ENCODE measurements at places on chromosomes 11 and 22.

DNA sequence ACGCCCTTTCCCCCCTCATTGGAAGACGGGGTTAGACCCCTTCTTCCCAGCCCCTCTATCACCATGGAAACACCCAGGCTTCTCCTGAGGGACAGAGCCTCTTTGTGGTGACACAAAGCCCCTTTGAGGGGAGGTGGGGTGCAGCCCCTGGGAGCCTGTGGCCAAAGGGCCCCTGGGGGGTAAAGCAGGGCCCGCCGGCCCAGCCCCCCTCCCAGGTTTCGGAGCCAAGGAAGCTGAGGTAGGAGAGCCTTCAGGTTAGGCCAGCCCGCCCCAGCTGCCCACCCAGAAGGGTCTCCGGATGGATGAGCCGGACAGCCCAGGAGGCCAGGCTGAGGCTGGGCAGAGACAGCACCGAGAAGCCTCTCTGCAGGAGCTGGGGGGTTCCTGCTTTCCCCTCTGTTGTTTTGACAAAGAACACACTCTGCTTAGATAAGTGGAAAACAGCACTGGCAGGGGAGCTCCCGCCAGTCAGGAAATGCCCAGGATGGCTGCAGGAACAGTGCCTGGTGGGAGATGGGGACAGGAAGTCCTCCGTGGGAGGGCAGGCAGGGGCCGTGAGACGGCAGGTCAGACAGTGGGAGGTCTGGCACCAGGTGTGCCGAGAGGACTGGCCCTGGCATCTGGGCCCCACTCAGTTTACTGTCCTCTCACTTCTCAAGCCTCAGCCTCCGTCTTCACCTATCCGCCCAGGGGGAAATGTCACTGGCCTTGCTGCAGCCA lies 18.2 kb downstream of the ARVCF start:
- peaks cover 82% of the 10 kb centered on the region for H3K4me1 ChIP-seq
- no peaks in the 10 kb centered on the region for H3K36me3 ChIP-seq
- H3K27ac ChIP-seq = peak overlapping the region; percentile 73
- peak; percentile 76 for DNase-seq
- H3K27me3 ChIP-seq = no peaks in the 10 kb centered on the region

- DNase-seq = no peak
- H3K27ac ChIP-seq = no peak overlapping the region
- no peaks in the 10 kb centered on the region for H3K27me3 ChIP-seq
- H3K36me3 ChIP-seq = no peaks in the 10 kb centered on the region
- no peaks in the 10 kb centered on the region for H3K4me1 ChIP-seq
These were observed 5.7 kb downstream of the LRFN4 start for GRCh38 chr11:66862559-66863037.

- H3K4me3 ChIP-seq = no peak overlapping the region
- no peak overlapping the region for H3K27ac ChIP-seq
- no peaks in the 10 kb centered on the region for H3K36me3 ChIP-seq
- no peaks in the 10 kb centered on the region for H3K27me3 ChIP-seq
- peaks cover 7% of the 10 kb centered on the region for H3K4me1 ChIP-seq
These were observed 61.0 kb upstream of the TTC12 start for GRCh38 chr11:113253406-113253805.

DNA sequence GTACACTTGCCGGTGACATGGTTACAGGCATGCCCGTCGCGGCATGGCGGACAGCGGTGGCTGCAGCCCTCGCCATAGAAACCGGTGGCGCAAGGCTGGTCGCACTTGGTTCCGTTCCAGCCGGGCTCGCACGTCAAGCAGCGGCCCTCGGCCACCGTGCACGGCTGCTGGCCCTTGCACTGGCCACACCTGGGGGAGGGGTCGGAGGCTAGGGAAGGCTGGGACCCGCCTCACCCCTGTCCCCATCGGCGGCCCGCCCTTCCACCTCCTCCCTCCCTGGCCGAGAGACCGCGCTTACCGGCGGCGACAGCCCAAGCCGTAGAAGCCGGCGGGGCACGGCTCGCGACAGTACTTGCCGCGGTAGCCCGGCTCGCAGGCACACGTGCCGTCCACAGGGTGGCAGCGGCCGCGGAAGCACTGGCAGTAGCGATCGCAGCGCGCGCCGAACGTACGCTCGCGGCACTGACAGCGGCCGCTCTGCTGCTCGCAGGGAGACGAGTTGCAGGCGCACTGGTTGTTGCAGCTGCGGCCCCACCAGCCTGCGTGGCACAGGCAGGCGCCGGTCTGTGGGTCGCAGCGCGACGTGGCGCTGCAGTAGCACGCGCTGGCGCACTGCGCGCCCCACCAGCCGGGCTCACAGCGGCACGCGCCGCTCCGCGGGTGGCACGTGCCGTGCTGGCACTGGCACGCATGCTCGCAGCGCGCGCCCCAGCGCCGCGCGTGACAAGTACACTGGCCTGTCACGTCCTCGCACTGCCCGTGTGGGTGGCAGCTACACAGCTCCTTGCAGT lies 6.7 kb downstream of the SCARF2 start:
- H3K27ac ChIP-seq = no peak overlapping the region
- no peaks in the 10 kb centered on the region for H3K27me3 ChIP-seq
- peak; percentile 54 for DNase-seq
- peaks cover 46% of the 10 kb centered on the region for H3K4me1 ChIP-seq
- H3K4me3 ChIP-seq = no peak overlapping the region
